ENCODE measurements at places on chromosomes 12 and 14.
A peak's percentile ranks its signal among the peaks of the same experiment; 100 is the strongest.

DNA sequence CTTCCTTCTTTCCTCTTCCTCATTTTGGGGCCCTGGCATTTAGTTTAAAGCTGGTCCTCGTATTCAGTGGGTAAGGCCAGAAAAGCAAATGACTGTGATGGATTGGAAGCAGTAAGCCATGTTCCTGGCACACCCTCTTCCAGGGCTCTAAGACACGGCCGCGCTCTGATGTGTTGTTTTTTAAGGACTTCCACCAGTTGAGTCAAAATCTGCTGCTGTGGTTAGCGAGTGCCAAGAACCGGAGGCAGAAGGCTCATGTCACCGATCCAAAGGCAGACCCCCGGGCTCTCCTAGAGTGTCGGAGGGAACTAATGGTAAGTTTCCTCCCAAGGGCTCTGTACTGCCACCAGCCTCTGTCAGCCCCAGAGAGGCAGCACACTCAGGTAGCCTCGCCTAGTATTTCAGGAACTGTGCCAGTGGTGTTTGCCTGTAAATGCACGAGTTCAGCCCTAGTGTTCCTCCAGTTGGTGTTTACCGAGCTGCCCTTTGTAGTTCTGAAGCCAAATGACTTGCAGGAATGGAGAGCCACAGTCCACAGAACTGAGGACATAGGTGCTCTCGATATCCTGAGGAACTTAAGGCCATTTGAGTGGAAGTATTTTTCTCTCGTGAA, 72.7 kb downstream of the ESR2 start:
- no peak for DNase-seq

GRCh38 chr12:31016057-31016456, 57.6 kb upstream of the DDX11 start:
- DNase-seq: no peak

GRCh38 chr14:22748206-22748605, 18.3 kb upstream of the OXA1L start:
- no peak for DNase-seq

- DNase-seq: no peak
Measured at GRCh38 chr14:104925855-104926609, 1.4 kb downstream of the PLD4 start.

DNA sequence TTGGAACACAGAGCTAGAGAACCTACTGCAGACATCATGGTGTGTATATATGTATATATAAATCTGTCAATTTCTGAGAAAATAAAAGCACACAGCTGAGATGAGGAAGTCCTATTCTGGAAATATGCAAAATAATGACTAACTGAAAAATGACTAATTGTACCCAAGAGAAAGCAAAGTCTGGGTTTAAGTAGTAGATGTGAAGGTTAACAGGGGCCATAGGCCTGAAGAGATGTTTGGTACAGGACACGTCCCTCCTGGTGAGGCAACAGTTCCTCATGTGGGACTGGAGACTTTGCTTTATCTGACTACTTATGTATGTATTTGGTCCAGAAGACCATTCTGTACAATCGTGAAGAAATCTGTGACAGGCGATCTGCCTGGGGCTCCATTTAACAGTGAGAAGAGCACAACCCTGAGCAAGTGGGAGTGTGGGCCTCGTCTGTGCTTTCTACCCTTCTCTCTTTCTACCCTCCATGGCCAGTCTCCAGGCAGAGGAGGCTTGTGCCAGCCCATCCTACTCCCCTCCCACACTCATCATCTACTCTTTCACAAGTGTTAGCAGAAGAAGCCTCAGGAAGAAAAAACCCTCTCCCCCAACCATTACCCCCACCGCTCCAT, 67.5 kb downstream of the SLC41A2 start:
- no peak for DNase-seq

GRCh38 chr12:21828779-21829178, 54.3 kb upstream of the KCNJ8 start:
- peak; percentile 89 for DNase-seq

DNA sequence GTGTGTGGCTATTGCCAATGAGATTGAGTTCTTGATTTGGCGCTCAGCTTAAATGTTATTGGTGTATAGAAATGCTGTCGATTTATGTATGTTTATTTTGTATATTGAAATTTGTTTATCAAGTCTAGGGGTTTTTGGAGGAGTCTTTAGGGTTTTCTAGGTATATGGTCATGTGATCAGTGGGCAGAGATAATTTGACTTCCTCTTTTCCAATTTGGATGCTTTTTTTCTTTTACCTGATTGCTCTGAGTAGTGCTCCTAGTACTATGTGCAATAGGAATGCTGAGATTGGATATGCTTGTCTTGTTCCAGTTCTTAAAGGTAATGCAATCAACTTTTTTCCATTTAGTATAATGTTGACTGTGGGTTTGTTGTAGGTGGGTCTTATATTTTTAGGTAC, 99.8 kb upstream of the PMCH start:
- DNase-seq: no peak

DNA sequence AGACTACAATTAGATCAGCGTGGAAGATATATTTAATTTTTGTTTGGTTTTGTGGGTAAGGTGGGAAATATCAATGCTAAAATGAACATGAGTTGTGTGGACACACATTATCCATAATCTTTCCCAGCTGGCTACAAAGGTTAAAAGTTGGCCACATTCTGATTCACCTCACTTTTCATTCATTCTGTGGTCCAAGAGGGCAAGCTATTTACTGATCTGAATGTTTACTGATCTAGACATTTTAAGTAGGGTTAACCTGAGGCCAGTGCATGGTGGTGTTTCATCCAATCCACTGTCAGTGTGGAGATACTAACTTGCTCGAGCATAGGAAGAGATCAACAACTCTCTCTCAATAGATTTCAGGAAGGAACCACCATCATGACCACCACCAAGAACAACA, 71.6 kb downstream of the DCAF5 start:
- DNase-seq: peak; percentile 28

DNA sequence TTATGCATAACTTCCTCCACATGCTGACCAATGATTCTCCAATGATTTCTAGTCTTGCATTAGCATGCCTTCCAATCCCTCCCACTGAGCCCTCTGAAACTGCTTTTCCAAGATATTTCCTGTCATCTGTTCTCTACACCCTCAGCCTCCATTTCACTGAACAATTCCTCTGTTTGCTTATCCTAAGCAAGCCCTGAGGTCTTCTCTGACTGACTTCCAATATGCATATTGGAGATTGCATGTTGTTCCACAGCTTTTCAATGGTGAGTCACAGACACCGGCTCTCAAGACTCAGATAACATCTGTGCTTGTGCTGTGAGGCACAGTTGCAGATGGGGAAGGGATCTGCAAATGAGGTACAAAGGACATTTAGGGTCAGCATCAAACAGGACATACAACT, 141.0 kb downstream of the SLC16A7 start:
- DNase-seq: peak; percentile 78

- peak; percentile 16 for DNase-seq
Measured at GRCh38 chr12:21940549-21941505, at the start of gene ABCC9. ABCC9 (minus strand) TSS chr12:21941426; CDS start chr12:21936674, 4,752 bp downstream.

GRCh38 chr14:95652690-95653089, 33.5 kb upstream of the TCL1B start:
- no peak for DNase-seq

- DNase-seq: no peak
Measured at GRCh38 chr12:107522692-107523477, 162.7 kb upstream of the PWP1 start.

DNA sequence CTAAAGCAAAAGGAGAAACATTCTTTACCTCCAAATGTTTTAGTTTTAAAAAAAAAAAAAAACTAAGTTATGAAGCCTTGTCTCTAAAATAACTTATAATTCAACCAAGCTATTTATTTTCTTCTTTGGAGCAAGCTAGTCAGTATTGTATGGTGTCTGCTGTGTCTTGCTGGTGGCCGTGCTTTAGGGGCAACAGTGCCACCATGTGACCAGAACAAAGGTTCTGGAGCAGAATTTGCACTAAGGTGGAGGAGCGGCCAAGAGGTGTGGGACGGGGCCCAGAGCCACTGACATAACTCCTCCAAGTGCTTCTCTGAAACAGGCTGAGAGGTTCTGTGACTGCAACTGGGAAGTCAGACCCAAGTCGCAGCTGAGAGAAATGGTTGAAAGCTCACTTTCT, 4.5 kb downstream of the FICD start:
- no peak for DNase-seq

DNA sequence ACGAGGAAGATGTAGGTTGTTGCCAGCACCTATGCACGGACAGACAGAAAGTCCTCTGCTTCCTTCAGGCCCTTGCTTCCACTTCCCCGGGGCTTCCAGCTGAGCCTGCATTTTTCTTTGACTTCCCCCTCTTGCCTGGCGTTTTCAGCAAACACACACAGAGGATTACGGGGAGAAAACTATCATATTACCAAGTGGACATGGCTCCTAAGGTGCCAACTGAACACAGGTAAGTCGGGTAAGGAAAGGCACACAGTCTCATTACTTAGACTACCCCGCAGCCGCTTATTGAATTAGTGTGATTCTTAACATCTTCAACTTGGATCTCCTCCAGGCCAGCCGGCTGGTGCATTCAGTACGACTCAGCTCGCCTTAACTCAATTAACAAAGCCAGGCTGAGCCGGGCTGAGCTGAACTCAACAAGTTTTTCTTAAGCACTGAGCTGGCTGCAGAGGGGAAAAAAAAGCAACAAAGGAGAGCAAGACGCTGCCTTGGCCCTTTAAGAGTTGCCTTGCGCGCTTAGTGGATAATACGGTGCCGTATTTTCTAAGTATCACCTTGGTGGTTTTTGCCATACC, 19.2 kb upstream of the MAP1LC3B2 start:
- peak; percentile 79 for DNase-seq

DNA sequence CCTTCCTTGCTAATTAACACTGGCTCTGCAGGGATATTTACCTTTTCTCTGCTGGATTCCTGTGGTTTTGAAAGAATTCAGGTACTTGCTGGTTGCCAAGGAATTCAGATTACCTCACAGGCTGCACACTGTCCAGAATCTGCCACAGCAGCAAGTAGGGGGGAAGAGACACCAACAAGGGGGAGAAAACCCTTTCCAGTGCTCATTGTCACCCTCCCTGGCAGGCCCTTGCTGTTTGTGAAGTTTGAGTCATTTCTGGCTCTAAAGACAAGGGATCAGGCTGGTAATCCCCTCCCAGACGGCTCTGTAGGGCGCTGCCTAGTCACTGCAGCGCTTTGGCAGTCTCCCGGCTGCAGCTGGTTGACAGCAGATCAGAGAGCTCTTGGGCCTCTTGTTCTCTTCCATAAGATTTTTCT, 50.8 kb downstream of the TTLL5 start:
- peak; percentile 84 for DNase-seq

GRCh38 chr12:15116086-15116485, 105.1 kb downstream of the RERG start:
- DNase-seq: no peak

- DNase-seq: peak; percentile 80
Measured at GRCh38 chr12:46608431-46609272, 217.1 kb downstream of the SLC38A4 start.

- DNase-seq: peak; percentile 96
Measured at GRCh38 chr12:12398026-12398859, 41.4 kb downstream of the BORCS5 start.

DNA sequence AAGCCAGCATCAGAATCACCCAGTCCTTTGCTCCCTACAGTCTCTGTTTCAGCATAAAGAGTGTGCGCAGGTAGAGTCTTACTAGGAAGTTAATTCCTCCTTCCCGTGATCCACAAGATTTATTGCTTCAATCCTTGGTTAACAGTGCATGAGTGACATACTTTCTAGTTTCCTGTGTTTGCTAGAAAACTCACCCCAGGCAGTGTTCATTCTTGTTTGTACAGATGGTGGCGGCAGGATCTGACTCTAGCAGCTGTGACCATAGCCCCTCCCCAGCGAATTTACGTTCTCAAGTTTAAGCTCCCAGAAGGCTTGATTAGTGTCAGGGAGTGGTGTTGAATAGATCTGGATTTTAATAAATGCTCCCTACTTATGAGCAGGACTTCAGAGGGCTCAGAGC, 75.9 kb upstream of the ANO2 start:
- no peak for DNase-seq

- peak; percentile 71 for DNase-seq
Measured at GRCh38 chr12:65699251-65699650, 125.0 kb upstream of the HMGA2 start.

GRCh38 chr12:46891306-46891705, 65.5 kb upstream of the SLC38A4 start:
- peak; percentile 28 for DNase-seq

- no peak for DNase-seq
Measured at GRCh38 chr12:52432559-52433207, 1.5 kb downstream of the KRT75 start.

DNA sequence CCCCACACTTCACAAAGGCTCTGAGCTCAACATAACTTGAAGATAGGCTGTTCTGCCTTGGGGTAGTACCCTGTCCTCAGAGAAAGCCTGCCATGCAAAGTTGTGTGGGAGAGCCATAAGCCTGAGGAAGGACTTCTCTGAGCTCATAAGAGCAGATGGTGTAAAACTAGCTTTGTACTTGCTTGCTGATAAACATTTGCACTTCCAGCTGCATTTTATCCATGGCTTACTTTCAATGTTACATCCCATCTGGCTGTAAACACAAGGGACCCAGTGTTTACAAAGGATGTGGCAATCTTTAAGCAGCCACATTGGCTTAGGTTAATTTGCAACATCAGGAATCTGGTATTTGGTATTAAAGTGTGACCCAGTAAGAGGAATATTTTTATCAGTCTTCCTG, 258.1 kb downstream of the IPO8 start:
- peak; percentile 96 for DNase-seq

DNA sequence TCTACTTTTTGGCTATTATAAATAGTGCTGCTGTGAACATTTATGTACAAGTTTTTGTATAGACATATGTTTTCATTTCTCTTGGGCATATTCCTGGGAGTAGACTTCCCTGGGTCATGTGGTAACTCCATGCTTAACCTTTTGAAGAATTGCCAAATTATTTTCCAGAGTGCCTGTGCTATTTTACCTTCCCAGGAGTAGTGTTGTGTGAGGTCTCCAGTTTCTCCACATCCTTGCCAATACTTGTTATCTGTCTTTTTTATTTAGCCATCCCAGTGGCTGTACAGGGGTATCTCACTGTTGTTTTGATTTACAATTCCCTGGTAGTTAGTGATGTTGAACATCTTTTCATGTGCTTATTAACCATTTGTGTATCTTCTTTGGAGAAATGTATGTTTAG, 18.9 kb downstream of the UBE3B start:
- no peak for DNase-seq

DNA sequence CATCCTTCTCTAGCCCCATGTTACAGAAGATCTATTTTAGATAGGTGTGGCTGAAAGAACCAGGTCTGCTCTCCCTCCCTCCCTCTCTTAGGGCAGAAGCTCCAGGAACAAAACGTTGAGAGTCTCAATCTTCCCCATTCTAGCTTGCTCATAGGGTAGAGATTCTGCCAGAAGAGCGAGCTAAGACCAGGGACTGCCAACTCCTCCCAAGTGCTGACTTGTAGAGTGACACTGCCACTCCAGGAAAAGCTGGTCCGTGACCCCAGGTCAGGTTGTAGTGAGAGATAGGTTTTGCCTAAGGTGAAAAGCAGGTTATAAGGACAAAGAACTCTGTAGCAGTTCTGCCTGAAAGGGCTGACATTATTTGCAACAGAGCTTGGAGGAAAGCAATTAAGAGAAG, 73.4 kb downstream of the INSM2 start:
- no peak for DNase-seq
